Dermis blood vessel endothelial cell (primary cell): ENCODE measurements at places on chromosomes 6 and 20. TPM values are rescaled to one million over a fixed set of nuclear protein-coding genes. Genes with fewer than 3 reads are reported as not detected.

The PRRT1 gene
- total RNA-seq = 0.05 TPM in 1 of 2 replicates, not detected in the other

The HSPA12B gene
- 15.1 and 16.7 TPM in 2 replicates for total RNA-seq

The MCCD1 gene
- not detected in 2 replicates for total RNA-seq

The TGM6 gene
- total RNA-seq = not detected in 2 replicates

The HSD17B8 gene
- 8.7 and 9.7 TPM in 2 replicates for total RNA-seq

The PTCHD4 gene
- 6.1 and 9.7 TPM in 2 replicates for total RNA-seq

The APOM gene
- total RNA-seq = 0.34 and 0.37 TPM in 2 replicates

The SLC35B2 gene
- 43.1 and 52.7 TPM in 2 replicates for total RNA-seq

The IFNGR1 gene
- total RNA-seq = 105 and 117 TPM in 2 replicates

The PSORS1C2 gene
- not detected in 2 replicates for total RNA-seq

The MYBL2 gene
- 8.7 and 45.0 TPM in 2 replicates for total RNA-seq

The CLVS2 gene
- total RNA-seq = not detected in 2 replicates

The MYT1 gene
- total RNA-seq = not detected in 2 replicates

The DEFB132 gene
- total RNA-seq = not detected in 2 replicates

The LYRM4 gene
- total RNA-seq = 14.4 and 18.5 TPM in 2 replicates

The GABRR1 gene
- not detected in 2 replicates for total RNA-seq

The DDO gene
- total RNA-seq = 2.0 and 2.4 TPM in 2 replicates

The CCDC28A gene
- total RNA-seq = 22.1 and 23.7 TPM in 2 replicates

The ADGRF5 gene
- total RNA-seq = 140 and 211 TPM in 2 replicates

The PRPH2 gene
- 0.17 and 2.0 TPM in 2 replicates for total RNA-seq

The HRH3 gene
- not detected in 2 replicates for total RNA-seq

The ADAM33 gene
- 0.09 and 0.17 TPM in 2 replicates for total RNA-seq

The C20orf204 gene
- 11.2 and 13.3 TPM in 2 replicates for total RNA-seq

The CLIC5 gene
- under 0.01 and 0.09 TPM in 2 replicates for total RNA-seq

The CST5 gene
- not detected in 2 replicates for total RNA-seq

The PACRG gene
- total RNA-seq = 0.14 and 0.17 TPM in 2 replicates

The CGA gene
- total RNA-seq = not detected in 2 replicates

The ERVFRD-1 gene
- under 0.01 and 0.05 TPM in 2 replicates for total RNA-seq

The NKAIN2 gene
- total RNA-seq = not detected in 2 replicates

The SLC16A10 gene
- under 0.01 and 0.19 TPM in 2 replicates for total RNA-seq

The VSX1 gene
- total RNA-seq = not detected in 2 replicates

The TPD52L1 gene
- 10.7 and 10.8 TPM in 2 replicates for total RNA-seq

The FAM83C gene
- total RNA-seq = not detected in 2 replicates

The CPXM1 gene
- total RNA-seq = 0.34 and 0.37 TPM in 2 replicates

The OR12D1 gene
- total RNA-seq = not detected in 2 replicates

The PLN gene
- total RNA-seq = not detected in 2 replicates
